ENCODE measurements at places on chromosomes 13 and 19. TPM values are rescaled to one million over a fixed set of nuclear protein-coding genes. Genes with fewer than 3 reads are reported as not detected.
A peak's percentile ranks its signal among the peaks of the same experiment; 100 is the strongest.

DNA sequence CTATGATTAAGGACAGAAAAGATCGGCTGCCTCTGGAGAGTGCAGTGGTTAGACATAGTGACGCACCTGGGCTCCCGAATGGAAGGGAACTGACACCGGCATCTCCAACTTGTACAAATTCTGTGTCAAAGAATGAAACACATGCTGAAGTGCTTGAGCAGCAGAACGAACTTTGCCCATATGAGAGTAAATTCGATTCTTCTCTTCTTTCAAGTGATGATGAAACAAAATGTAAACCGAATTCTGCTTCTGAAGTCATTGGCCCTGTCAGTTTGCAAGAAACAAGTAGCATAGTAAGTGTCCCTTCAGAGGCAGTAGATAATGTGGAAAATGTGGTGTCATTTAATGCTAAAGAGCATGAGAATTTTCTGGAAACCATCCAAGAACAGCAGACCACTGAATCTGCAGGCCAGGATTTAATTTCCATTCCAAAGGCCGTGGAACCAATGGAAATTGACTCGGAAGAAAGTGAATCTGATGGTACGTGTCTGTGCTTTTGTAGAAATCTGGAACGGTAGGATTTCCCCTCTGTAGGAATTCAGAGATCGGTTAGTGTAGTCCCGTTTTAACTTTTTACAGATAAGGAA, 16.9 kb downstream of the ERCC5 start:
- H3K4me3 ChIP-seq: no peak overlapping the region
- no peaks in the 10 kb centered on the region for H3K27me3 ChIP-seq

DNA sequence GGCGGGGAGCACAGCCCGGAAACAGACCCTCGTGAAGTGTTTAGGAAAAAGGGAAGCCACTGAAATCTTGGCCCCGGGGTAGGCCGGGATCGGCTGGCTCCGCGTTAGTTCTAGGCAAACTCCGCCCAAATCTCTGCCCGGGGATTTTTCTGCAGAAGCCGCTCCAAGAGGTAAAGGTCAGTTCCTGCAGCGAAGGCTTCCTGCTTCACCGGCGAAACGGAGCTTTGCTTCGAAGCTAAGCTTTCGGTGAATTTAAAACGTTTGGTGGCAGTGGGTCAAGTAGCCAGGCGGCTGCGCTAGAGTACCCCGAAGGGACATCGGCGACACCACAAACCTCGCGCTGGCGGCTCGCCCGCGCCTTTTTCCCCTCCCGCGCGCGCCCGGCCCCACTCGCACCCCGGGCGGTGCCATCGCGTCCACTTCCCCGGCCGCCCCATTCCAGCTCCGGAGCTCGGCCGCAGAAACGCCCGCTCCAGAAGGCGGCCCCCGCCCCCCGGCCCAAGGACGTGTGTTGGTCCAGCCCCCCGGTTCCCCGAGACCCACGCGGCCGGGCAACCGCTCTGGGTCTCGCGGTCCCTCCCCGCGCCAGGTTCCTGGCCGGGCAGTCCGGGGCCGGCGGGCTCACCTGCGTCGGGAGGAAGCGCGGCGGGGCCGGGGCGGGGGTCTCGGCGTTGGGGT, 441 bp downstream of the GJB2 start:
- no peak for DNase-seq
- H3K27me3 ChIP-seq: peaks cover 2% of the 10 kb centered on the region
- peaks cover 4% of the 10 kb centered on the region for H3K4me1 ChIP-seq
- H3K27ac ChIP-seq: no peak overlapping the region
- H3K4me3 ChIP-seq: peak overlapping the region; percentile 34

DNA sequence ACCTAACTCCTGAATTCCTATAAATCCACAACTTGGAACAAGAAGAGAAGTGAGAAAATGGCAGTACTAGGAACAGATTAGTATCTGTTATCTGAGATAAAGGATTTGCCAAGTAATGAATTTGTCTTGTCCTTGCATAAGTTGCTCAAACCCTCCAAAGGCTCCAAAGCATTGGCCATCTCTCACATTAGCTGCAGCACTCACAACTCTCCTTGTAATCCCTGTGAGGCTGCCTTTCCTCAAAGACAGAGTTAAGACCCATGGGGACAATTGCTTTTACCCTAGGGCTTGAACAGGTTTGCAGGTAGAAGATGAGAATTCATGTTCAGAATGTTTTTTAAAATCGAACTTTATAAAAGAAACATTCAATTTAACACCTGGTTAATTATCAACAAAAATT, 1702.2 kb downstream of the EFNB2 start:
- H3K27me3 ChIP-seq: peaks cover 3% of the 10 kb centered on the region
- no peak overlapping the region for H3K27ac ChIP-seq
- H3K4me1 ChIP-seq: no peaks in the 10 kb centered on the region
- H3K4me3 ChIP-seq: no peak overlapping the region

DNA sequence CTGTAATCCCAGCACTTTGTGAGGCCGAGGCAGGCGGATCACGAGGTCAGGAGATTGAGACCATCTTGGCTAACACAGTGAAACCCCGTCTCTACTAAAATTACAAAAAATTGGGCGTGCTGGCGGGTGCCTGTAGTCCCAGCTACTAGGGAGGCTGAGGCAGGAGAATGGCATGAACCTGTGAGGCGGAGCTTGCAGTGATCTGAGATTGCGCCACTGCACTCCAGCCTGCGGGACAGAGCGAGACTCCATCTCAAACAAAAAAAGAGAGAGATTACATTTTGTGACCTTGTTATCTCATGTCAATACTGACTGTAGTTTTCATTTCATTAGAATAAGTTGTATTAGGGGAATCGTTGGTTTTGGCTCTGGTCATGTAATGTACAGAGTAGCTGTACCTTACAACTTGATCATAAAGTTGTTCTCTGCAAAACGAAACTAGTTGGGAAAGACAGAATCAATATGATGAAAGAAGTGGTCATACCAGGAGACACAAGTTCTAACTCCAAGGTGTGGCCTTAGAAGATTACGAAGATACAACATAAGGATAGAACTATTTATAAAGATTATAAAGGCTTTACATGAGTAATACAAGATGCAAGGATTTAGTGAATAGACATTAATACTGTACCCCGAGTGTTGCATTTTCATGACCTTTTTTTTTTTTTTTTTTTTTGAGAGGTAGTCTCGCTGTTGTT, 15.3 kb downstream of the TMEM38A start:
- no peak overlapping the region for H3K27ac ChIP-seq
- no peaks in the 10 kb centered on the region for H3K36me3 ChIP-seq

GRCh38 chr13:93227280-93227877, 772 bp downstream of the GPC6 start:
- H3K27ac ChIP-seq: peak overlapping the region; percentile 94
- no peaks in the 10 kb centered on the region for H3K27me3 ChIP-seq
- DNase-seq: no peak
- H3K36me3 ChIP-seq: no peaks in the 10 kb centered on the region

DNA sequence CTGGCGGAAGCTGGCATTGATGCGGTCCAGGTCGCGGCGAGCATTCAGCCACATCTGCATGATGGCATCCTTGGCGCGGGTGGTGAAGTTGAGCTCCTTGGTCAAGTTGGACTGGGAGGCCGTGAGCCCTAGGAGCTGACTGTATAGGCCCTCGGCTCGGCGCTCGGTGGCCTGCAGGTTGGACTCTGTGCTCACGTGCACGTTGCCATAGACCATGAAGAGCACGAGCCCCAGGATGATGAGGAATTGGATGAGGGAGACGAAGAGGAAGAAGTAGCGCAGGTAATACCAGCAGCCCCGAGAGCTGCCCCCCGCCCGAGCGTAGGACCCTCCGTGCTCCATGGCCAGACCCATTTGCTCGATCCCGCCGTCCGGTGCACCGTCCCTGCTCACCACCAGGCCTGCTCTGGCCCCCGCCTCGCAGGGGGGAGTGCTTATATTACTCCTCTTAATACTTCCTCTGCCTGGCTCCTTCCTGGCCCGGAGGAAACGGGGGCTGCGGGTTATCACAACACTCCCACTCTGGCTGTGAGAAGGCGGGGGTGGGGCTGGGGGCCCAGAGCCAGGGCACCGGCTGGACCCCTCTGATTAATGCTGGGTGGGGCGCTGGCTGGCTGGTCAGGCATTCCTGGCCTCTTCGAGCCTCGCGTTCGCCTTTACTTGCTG, at the start of gene PLVAP:
Gene PLVAP, minus strand, starts transcription at position 408 of the 666 bp plus-strand sequence. Its CDS starts 54 bp downstream, at position 354.
- peak within 1 kb of the TSS; percentile 2 for H3K4me3 ChIP-seq
- H3K27ac ChIP-seq: no peak within 1 kb of the TSS
- H3K4me1 ChIP-seq: no peaks in the 10 kb centered on the region
- no peaks in the 10 kb centered on the region for H3K36me3 ChIP-seq

GRCh38 chr13:77113496-77113895, 86.5 kb upstream of the FBXL3 start:
- no peak overlapping the region for H3K27ac ChIP-seq
- H3K4me3 ChIP-seq: no peak overlapping the region
- no peaks in the 10 kb centered on the region for H3K36me3 ChIP-seq
- no peaks in the 10 kb centered on the region for H3K27me3 ChIP-seq
- no peak for DNase-seq

DNA sequence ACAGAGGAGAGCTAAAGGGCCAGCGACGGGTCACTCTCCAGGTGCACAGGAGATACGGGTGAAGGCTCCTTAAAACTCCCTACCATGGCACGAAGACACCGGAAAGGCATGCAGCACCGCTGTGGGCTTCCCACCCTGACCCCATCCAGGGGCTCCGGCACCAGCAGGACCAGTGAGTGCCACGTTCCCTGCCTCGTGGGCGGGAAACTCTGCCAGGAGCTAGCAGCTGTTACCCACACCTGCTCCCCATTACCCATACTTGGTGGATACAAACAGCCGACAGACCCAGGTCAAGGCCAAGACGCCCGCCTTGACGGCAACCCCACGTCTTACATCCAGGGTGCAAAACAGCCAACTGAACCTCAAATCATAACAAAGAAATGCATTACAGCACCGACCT, 56.7 kb downstream of the GNG7 start:
- no peak overlapping the region for H3K4me3 ChIP-seq
- H3K4me1 ChIP-seq: peaks cover 10% of the 10 kb centered on the region
- H3K27ac ChIP-seq: no peak overlapping the region
- no peaks in the 10 kb centered on the region for H3K36me3 ChIP-seq
- DNase-seq: no peak

- no peak overlapping the region for H3K4me3 ChIP-seq
- DNase-seq: no peak
- no peak overlapping the region for H3K27ac ChIP-seq
- peaks cover 2% of the 10 kb centered on the region for H3K4me1 ChIP-seq
- no peaks in the 10 kb centered on the region for H3K27me3 ChIP-seq
Observed at GRCh38 chr19:47106821-47107201, 6.8 kb downstream of the ZC3H4 start.

DNA sequence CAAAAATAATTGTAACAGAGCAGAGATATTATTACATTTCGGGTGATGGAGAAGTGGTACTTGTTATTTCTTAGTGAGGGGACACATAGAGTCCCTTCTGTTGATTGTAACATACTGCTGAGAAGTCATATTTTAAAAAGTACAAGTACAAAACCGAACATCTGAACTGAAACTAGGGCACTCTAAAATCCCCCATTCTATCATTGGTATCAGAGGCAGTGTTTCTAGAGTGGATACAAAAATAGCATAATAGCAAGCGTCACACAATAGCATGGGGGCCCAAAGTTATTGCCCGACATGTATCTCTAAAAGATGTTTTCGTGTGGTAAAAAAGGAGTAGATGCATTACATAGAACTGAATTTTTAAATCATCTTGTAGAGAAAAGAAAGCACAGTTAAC, 502.1 kb upstream of the SLC10A2 start:
- DNase-seq: no peak
- no peaks in the 10 kb centered on the region for H3K27me3 ChIP-seq
- no peaks in the 10 kb centered on the region for H3K36me3 ChIP-seq
- no peak overlapping the region for H3K27ac ChIP-seq

GRCh38 chr19:37519890-37520289, 13.2 kb downstream of the ZNF793 start:
- no peak for DNase-seq
- H3K36me3 ChIP-seq: no peaks in the 10 kb centered on the region
- H3K27ac ChIP-seq: no peak overlapping the region
- H3K4me3 ChIP-seq: no peak overlapping the region
- no peaks in the 10 kb centered on the region for H3K4me1 ChIP-seq

GRCh38 chr13:33541962-33542308, 256.4 kb upstream of the STARD13 start:
- peak overlapping the region; percentile 92 for H3K27ac ChIP-seq
- H3K4me3 ChIP-seq: peak overlapping the region; percentile 38
- DNase-seq: no peak
- no peaks in the 10 kb centered on the region for H3K36me3 ChIP-seq
- no peaks in the 10 kb centered on the region for H3K27me3 ChIP-seq

The CEACAM6 gene
- 0.23 TPM for total RNA-seq

The ZNF177 gene
- total RNA-seq: 7.1 TPM

The LPAR2 gene
- 6.8 TPM for total RNA-seq

The SIGLECL1 gene
- not detected for total RNA-seq
